ENCODE measurements at places on chromosomes 1 and 21.
A peak's percentile ranks its signal among the peaks of the same experiment; 100 is the strongest.

DNA sequence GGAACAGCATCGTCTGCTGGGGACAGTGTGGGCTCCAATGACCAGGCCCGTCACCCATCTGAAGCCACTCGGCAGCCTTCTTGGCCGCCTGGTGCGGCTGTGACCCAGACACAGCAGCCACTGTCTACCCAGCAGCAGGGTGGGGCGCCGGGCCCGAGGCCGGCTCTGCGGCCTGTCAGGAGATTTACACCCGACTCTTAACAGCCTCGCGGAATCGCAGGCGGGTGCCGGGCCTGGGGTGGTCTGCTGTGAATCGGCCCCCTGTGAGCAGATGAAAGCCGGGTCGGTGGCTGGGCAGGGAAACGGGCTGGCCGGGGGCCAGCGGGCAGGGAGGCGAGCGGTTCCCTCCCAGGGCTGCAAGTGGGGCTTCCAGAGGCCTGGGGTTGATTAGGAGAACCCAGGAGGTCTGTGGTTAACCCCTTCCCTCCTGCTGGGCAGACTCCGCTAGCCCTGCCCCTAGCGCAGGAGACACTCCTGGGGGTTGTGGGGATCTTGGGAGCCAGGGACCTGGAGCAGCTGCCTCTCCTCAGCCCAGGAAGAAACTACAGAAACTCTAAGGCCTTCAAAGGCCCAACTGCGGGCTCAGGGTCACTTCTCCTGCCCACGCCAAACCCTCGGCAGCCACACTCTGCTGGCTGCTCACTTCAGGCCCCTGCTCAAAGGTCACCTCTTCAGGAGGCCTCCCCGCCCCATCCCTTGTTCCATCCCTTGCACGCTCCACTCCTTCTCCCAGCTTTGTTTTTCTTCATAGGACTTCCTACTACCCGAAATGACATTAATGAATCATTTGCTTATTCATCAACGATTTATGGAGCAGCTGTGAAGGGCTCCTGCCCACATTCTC is 15.6 kb downstream of the RUNX3 start:
- no peak for DNase-seq

GRCh38 chr1:106780806-106781569 is 275.5 kb upstream of the PRMT6 start:
- DNase-seq = no peak

- DNase-seq = peak; percentile 87
These were observed at the start of gene ZBTB8B for GRCh38 chr1:32464716-32465577. Gene ZBTB8B (plus strand): TSS chr1:32465072. CDS start chr1:32470625, 5,553 bp downstream.

- DNase-seq = no peak
These were observed 25.7 kb upstream of the ERICH3 start for GRCh38 chr1:74699331-74699730.

DNA sequence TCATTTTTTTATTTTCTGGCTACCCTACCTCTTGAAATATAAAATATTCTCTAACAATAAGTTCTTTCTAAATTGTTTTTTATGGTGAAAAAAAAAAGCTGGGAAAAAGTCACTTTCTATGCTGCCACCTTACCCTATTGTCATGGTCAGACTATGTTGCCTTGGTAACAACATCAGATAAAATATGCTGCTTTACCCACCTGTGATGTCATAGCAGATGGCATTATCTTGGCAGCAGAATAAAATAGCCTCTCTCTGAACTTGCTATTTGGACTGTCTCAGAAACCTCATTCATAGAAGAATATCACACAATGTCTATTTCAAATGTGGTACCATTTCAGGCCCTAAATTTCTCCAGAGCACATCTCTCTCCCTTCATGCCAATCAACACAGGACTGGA is 69.6 kb upstream of the SGIP1 start:
- no peak for DNase-seq

DNA sequence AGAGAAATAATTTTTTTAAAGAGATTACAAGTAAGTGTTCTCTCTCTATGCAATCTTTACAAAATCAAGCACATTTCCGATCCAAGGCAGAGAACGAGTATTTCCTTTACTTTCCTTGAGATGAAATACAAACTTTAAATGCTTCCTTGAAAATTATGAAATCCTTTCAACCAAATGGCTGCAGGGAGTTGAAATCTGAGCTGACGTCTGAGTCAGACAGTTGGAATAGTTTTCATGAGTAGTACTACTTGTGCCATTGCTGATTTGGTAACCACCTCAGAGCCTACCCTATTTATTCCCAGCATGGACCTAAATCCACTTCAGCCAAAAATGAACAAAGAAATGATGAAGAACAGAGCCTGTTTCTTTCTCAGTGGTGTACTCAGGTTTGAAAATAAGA is 183.6 kb downstream of the GIPC2 start:
- DNase-seq = no peak

DNA sequence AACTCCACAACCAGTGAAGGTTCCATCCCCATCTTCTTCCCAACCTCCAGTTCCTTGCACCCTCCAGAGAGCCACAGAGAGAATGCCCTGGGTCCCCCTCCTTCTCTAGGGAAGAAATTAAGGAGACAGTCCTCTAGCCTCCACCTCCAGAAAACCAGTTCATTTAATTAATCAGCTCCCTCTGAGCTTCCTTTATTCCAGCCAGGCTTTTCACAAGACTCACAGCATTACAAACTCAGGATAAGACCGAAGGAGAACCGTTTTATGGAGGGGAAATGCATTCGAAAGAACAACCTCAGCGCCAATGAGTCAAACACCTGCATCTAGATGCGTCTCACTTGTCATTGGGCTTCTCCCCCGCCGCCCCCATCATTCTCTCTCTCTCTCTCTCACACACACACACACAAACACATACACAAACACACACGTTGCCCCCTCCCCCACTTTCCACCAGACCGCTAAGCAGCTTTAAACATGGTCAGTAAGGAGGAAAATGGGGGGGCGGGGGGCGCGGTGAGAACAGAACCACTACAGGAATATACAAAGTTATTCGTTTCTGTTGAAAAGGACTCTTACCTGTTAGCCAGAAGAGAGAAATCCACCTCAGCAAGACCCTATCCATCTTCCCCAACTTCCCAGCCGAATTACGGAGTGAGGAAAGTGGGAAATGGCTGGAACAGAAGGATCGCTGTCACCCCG is 544 bp downstream of the ILDR2 start:
- no peak for DNase-seq

DNA sequence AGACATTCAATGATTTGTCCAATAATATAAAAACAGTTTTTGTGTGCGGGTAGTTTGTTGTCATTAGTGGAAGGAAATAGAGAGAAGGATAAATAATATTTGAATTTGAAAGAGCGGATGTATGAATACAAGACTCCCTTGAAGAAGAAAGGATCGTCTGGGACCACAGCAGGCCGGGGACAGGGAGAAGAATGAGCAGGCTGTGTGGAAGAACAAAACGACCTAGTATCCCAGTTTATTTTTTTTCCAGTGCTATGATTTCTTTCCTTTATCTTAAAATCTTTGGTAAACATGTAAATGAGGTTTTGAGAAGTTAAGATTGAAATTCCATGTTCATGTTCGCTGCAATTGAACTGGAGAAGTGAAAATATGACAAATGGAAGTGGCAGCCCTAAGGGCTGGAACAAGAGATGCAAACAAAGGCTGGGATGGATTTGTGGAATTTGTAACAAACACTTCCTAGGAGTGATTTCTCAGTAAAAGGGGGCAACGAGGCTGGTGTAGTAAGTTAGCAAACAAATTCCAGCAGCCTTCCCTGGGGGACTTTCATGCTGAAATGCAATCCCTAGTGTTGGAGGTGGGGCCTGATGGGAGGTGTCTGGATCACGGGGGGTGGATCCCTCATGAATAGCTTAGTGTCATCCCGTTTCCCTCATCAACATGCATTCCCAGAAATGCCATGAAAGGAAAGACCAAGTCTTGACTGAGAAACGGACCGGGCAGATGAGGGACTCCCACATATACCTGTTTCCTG is 10.2 kb upstream of the IFI16 start:
- peak; percentile 71 for DNase-seq

DNA sequence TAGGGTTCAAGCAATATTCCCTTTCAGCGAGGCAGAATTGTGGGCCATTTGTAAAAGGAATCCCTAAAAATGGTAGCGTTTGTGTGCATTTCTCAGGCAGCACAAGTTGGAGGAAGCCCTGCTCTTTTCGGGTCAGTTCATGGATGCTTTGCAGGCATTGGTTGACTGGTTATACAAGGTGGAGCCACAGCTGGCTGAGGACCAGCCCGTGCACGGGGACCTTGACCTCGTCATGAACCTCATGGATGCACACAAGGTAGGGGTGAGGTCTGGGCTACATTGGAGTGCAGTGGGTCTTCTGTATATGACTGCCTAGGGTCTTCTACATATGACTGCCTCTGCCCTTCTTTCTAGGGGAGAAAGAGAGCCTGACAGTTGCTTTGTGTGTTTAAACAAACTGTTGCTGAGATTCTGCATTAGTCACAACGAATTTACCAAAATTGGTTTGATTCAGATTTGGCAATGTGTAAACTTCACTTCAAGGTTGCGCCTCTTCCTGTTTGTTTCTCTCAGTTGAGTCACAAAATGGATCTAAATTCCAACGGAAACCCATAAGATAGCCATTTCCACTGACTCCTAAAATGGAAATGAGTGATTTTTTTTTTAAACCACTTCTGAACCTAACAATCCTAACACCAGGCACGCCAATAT is 40.4 kb upstream of the BMP8A start:
- DNase-seq = no peak

- DNase-seq = no peak
These were observed 19.2 kb upstream of the CDK18 start for GRCh38 chr1:205484985-205485967.

DNA sequence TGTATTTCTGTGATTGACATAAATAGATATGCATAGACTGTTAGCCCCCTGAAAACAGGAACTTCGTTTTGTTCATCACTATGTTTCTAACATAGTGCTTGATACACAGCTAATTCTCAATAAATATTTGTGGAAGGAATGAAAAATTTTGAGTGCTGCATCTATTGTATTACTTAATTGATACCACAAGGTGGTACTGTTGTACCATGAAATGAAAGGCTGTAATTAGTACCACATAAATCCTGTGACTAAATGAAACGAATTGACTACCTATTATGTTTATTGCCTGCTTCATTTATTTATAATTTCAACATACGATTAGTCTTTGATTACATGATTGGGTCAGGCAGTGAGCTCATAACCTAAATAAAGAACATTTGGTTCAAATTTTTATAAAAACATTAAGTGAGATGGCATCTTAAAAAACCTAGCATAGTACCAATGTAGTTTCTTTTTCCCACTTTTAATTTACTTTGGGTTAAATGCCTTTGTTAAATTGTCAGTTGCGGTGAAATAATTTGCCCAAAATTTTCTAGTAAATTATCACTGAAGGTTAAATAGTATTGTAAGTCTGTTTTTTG is 15.0 kb upstream of the TGFB2 start:
- no peak for DNase-seq

DNA sequence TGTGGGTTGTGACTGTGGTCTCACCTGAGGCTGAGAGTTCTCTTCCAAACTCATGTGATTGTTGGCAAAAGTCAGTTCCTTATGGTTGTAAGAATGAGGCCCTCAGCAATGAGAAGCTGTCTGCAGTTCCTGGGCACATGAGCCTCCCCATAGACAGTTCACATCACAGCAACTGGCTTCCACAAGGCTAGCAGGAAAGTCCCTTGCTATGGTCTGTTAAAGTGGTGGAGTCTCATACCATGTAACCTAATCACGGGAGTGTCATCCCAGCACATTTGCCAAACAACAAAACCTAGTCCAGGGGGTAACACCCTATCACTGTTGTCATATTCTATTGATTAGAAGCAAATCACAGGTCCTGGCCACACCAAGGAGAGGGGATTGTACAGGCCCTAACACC is 163.8 kb downstream of the BACH1 start:
- DNase-seq = no peak

DNA sequence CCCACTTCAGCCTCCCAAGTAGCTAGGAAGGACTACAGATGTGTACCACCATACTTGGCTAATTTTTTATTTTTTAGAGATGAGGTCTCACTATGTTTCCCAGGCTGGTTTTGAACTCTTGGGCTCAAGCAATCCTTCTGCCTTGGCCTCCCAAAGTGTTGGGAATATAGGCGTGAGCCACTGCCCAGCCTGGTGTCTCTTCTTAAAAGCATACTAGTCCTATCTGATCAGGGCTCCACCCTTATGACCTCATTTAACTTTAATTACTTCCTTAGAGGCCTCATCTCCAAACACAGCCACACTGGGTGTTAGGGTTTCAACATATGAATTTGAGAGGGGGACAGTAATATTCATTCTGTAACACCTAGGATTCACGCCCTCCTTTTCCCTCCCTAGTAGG is 130.9 kb downstream of the GLIS1 start:
- DNase-seq = no peak

- DNase-seq = no peak
These were observed 310.9 kb downstream of the KIF26B start for GRCh38 chr1:245465666-245466065.

- no peak for DNase-seq
These were observed 31.1 kb upstream of the UAP1 start for GRCh38 chr1:162530307-162530987.

GRCh38 chr1:12617511-12617900 is 504 bp downstream of the DHRS3 start:
- no peak for DNase-seq

GRCh38 chr1:112833806-112834205 is 118.7 kb upstream of the PPM1J start:
- DNase-seq = no peak

GRCh38 chr1:27887215-27888021 is 15.1 kb downstream of the THEMIS2 start:
- DNase-seq = no peak

DNA sequence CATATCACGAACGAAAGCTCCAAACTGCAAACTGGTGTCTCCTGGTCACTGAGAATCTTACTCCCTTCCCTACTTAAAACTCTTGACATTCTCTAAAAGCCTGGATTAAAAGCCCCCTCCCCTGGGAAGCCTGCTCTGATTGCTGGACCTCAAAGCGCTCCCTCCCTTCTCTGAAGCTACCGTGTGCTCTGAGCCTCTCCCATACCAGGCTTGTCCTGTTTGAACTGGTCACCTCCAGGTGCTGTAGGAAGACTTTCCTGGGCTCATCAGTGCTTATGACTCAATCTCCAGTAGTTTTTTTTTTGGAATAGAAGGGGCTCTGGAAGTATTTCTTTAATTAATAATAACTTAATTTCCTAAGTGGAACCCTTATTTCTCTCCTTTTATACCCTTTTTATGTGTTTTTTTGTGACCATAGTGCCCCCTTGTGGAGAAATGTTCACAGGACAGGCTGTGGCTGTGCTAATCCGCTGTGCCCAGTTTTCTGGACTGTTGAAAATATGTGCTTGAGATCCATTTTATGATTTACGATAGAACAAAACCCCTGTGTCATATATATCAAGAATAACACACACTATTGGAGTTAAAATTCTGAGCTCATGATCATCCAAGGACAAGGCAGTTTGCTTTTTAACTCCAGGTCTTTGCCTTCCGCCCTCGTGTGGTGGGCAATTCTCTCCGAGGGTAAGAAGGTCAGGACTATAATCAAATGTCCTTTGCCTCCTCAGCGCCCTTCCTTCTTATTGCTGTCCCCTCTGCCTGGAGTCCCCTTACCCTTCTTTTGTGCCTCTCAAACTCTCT is 16.9 kb downstream of the MTARC1 start:
- no peak for DNase-seq

- DNase-seq = no peak
These were observed 7.6 kb downstream of the NHLH1 start for GRCh38 chr1:160374306-160375110.

- no peak for DNase-seq
These were observed 11.0 kb upstream of the USH2A start for GRCh38 chr1:216434232-216434631.
